ENCODE measurements at places on chromosomes 3 and 15. TPM values are rescaled to one million over a fixed set of nuclear protein-coding genes. Genes with fewer than 3 reads are reported as not detected.

SEC22A gene
- 8.7 TPM for polyA plus RNA-seq

KBTBD13 gene
- 0.03 TPM for polyA plus RNA-seq

POU1F1 gene
- polyA plus RNA-seq: not detected

EDC3 gene
- polyA plus RNA-seq: 8.4 TPM

RPUSD3 gene
- polyA plus RNA-seq: 27.8 TPM

All from adipose tissue (tissue), 3 donors.